LHCN-M2 (cell line): ENCODE measurements at places on chromosomes 3 and 15. TPM values are rescaled to one million over a fixed set of nuclear protein-coding genes. Genes with fewer than 3 reads are reported as not detected.

DNA sequence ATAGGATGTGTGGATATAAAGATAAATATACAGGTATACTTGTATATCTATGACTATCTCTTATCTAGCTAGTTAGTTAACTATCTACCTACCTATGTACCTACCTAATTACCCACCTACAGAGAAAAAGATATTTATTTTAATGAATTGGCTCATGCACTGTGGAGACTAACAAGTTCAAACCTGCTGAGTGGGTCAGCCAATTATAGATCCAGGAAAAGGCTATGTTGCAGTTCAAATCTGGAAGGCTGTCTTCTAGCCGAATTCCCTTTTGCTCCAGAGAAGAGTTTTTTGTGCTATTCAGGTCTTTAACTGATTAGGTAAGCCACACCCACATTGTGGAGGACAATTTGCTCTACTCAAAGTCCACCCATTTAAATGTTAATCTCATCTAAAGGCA, 335.0 kb downstream of the GRM7 start:
- DNase-seq: no peak

- no peak for DNase-seq
Observed at GRCh38 chr15:40276927-40277326, 5.9 kb downstream of the ANKRD63 start.

DNA sequence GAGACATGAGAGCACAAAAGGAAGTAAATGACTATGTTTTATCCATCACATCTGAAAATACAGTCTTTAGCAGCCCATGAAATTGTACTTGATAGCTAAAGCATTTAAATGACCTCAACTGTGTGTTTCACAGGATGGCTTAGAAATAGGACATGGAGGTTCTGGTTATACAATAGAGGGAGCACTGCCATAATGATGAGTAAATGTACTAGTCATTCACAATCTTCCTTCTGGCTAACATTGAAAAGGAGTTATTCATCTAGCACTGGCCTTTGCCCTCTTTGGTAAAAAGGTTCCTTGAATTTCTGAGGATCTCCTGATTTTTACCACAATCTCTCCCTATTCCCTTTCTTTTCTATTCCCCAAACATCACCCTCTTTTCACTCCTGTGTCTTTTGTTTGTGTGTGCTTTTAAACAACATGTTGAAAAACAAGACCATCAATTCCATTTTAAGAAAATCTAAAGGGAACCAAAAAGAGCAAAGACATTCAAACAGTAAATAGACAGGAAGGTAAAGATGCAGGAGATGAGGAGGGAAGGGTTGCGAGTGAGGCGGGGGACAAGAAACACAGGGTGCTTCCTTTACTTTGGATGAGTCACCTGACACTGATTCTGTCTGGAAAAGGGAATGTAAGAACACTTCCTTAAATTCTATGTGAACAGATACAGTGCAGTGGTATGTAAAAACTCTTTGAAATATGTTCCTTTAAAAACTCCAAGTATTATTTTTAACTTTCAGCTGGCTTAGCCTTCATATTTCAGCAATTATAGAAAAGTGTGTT, 619.0 kb downstream of the MECOM start:
- DNase-seq: peak; percentile 74

- DNase-seq: peak; percentile 94
Observed at GRCh38 chr15:64247906-64248541, 85.2 kb upstream of the PPIB start.

GRCh38 chr3:143653493-143653892, 194.8 kb downstream of the SLC9A9 start:
- no peak for DNase-seq

Gene SYNPR
- total RNA-seq: not detected in 2 replicates

- no peak for DNase-seq
Observed at GRCh38 chr3:71389191-71389590, 194.3 kb downstream of the FOXP1 start.

- DNase-seq: peak; percentile 30
Observed at GRCh38 chr3:31724651-31725050, 191.9 kb downstream of the STT3B start.

- DNase-seq: no peak
Observed at GRCh38 chr3:25362118-25362517, 65.9 kb upstream of the RARB start.

- no peak for DNase-seq
Observed at GRCh38 chr3:123026565-123027291, 835 bp downstream of the SEMA5B start.

DNA sequence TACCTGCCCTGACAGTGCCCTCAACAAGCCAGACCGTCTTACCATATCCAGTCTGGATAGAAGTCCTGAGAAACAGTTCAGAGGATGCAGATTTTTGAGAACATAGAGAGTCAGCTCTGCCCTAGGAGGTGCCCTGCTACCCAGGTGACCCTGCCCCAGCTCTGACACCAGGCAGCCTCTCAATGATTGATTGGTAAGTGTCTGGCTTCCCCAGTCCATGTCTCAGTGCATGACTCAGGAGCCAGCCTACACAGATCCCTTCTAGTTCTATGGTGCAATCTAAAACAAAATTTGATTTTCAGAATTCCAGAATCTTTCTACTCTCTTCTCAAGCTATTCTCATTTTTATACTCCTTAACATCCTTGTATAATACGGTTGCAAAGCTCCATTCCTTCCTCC, 292.1 kb downstream of the VPS13C start:
- no peak for DNase-seq

- DNase-seq: no peak
Observed at GRCh38 chr15:57455929-57456328, 79.6 kb downstream of the CGNL1 start.

Gene PLA2G4F
- total RNA-seq: not detected in 2 replicates

GRCh38 chr3:116939091-116939490, 229.5 kb downstream of the TUSC7 start:
- DNase-seq: no peak

GRCh38 chr3:119314821-119315220, 20.6 kb downstream of the ARHGAP31 start:
- no peak for DNase-seq

Gene DGKG
- 2.2 and 4.1 TPM in 2 replicates for total RNA-seq

Gene LDHAL6B
- not detected in 2 replicates for total RNA-seq

GRCh38 chr3:162211470-162211869, 714.9 kb downstream of the OTOL1 start:
- DNase-seq: no peak

Gene MCTP2
- total RNA-seq: 0.13 TPM in 1 of 2 replicates, not detected in the other

DNA sequence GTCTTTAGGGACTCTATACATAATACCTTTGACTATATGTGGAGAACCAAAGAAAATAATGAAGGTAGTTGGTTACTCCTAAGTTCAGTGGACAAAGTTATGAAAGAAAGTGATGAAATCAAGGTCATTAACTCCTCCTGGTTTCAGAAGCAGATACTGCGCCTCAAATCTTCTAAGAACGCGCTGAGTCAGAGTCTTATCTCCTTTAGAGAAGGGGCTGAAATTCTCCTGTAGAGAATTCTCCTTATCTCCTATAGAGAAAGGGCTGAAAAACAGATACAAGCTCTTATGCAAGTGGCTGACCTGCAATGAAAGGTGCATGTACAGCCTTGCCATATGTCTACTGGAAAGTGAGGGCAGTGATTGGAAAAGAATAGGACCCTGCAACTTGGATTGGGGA, 824.2 kb downstream of the NSUN3 start:
- DNase-seq: no peak
